CD4-positive, alpha-beta T cell (primary cell): ENCODE measurements at places on chromosomes 2 and 18. TPM values are rescaled to one million over a fixed set of nuclear protein-coding genes. Genes with fewer than 3 reads are reported as not detected.

DNA sequence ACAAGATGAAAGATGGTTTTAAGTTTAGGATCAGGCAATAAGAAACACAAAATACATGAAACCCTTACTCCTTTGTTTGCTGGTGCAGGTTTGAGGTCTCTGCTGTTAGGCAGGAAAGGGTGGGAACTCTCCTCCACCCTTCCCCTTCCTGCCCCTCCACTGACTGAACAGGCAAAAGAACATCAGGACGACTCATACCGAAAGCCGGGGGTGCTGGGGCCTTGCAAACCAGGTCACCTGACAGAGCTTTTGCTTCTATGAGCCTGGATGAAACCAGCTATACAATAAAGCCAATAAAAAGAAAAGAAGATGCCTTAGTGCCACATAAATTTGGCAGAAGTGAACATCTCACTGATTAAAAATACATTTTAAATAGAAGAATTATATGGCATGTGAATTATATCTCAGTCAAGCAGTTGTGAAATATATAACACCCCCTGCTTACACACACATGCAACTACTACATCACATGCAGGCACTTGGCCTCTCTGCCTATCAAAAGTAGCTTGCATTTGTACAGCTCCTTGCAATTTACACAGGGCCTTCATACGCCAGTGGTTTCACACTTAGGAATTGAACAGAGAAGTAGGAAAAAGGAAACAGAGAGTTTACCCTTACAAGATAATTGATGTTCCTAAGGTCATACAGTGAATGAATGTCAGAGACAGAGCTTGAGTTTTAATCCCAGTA lies 215.1 kb upstream of the TRIB2 start:
- peak; percentile 89 for DNase-seq

DNA sequence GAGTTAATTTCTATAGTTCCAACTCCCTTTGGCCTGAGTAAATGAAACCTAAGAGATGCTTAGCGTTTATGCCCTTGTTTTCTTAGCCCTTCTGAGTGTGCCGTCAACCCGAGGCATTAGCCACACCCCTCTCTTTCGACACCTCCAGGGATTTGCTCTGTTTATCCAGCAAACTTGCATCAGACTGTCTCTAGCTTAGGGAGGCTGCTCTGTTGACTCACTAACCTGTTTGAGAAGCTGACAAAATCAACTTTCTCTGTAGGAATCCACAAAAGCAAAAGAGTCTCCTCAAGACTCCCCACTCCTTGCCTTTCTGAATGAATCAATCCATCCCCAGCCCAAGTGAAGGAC lies 317.6 kb downstream of the TNS1 start:
- no peak for DNase-seq

Gene C2orf80
- total RNA-seq: not detected

Gene INO80B
- 41.3 TPM for total RNA-seq

Gene CFAP221
- total RNA-seq: not detected

Gene PAX3
- not detected for total RNA-seq

Gene ABCG5
- not detected for total RNA-seq

Gene BOLL
- total RNA-seq: not detected

Gene ERMN
- 17.3 TPM for total RNA-seq

Gene EVX2
- not detected for total RNA-seq
